ENCODE measurements at places on chromosomes 2 and 18.
A peak's percentile ranks its signal among the peaks of the same experiment; 100 is the strongest.

- DNase-seq = no peak
Measured at GRCh38 chr18:25370391-25370790, 18.4 kb upstream of the ZNF521 start.

- no peak for DNase-seq
Measured at GRCh38 chr18:52588931-52589330, 248.9 kb downstream of the DCC start.

- DNase-seq = no peak
Measured at GRCh38 chr2:28544922-28545589, 49.2 kb downstream of the PLB1 start.

DNA sequence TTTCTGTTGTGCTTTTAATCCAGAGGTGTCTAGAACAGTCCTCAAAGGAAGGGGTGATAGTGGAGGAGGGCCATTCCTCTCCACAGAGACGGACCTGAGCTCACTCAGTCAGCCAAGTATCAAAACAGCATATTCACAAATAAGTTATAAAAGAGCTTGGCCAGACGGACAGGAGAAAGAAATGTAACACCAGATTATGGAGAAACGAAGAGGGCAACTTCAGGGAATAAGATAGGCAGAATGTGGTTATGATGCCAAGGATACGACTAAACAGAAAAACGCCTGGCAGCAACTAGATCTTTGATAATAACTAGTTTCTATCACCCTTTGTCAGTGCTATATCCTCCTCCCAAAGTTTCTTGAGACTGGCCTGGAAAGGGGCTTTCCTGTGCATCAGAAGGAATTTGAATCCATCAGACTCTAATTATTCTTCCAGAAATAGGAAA lies 42.5 kb downstream of the MAP4K3 start:
- no peak for DNase-seq

DNA sequence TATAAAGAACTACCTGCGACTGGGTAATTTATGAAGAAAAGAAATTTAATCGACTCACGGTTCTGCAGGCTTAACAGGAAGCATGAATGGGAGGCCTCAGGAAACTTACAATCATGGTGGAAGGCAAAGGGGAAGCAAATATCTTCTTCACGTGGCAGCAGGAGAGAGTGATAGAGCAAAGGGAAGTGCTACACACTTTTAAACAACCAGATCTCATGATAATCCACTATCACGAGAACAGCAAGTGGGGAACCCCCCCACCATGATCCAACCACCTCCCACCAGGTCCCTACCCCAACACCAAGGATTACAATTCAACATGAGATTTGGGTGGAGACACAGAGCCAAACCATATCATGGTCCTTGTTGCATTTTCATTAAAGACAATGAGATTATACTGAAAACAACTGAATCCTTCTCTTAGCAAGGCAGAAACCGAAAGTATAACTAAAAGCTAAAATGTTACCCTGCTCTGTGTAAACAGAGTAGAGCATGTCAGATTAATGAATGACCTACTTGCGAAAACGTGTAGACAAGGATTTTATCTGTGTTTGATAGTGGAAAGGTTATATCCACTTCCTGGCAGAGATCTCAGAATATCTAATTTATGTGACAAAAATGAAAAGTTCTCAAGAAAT lies 60.1 kb upstream of the RBBP8 start:
- DNase-seq = peak; percentile 3

GRCh38 chr2:213164263-213164662 lies 12.9 kb upstream of the IKZF2 start:
- DNase-seq = no peak

GRCh38 chr2:33287507-33288005 lies 188.9 kb upstream of the RASGRP3 start:
- DNase-seq = no peak

DNA sequence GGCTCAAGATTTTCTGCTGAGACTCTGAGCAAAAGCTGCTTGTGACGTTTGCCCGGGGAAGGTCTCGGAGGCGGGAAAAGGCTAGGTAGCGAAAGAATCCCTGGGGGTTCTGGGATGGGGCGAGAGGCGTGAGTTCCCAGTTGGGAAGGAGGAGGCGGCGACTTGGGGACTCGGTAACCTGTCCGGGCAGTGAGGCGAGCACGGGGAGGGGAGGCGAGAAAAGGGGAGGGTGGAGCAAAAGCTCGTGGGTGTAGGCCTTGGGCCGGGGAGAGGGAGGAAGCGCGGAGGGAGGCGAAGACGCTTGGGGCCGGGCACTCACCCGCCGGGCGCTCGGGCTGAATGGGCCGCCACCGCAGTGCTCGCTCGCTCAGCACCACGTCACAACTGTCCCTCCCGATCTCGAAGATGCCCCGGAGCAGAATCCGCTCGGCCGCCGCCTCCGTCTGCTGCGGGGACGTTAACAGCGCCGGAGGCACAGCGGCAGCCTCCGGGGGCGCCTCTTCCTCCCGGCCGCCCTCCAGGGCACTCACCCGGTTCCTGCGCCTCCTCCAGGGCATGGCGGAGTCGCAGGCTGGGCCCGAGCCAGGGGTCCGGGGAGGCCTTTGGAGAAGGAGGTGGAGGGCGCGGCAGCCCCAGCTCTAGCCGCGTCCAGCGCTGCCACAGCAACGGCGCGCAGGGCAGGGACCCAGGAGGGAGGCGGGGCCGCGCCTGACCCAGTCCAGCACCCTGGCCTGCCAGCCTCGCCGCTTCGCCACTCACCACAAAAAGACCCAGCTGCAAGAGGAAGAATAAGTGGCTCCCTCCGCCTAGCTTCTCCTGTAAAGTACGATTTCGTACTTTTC lies at the start of gene CERKL:
CERKL (minus strand) TSS at position 656 of the 842 bp plus-strand sequence; CDS start at position 557, 99 bp downstream.
- DNase-seq = peak; percentile 30

GRCh38 chr18:51211552-51211951 lies 14.1 kb upstream of the MEX3C start:
- DNase-seq = no peak

DNA sequence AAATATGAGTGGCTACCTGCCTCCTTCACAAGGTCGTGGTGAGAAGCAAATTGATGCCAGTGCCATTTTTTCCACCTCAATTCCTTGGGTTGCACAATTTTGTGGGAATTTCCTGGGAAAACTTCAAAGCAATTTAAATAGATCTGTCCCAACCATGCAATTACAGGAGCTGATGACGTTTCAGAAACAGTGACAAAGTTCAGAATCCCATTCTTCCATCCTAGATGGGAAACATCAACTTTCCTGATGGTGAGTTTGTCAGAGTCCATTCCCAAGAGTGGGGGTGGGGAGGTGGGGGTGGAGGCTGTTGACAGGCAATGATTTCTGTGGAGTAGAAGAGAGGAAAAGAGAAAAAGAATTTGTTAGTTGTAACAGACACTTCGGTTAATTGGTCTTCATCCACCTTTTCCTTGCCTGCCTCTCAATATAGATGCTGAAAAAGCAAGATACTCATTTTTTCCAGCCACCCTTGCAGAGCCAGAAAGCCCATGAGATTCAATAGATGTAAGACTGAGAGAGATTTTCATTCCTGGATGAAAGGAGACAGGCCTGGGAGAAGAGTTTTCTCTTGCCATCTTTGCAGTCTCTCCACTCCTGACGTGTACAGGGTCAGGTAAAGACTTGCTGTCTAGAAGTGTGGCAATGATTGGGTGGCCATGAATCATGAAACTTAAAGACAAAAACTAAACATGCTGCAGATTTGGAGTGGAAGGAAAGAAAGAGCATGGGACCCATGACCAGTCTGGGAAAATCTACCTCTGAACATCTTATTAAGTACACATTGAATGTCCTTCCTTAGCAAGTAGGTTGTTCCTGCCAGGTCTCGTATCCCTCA lies 47.3 kb downstream of the SOCS6 start:
- no peak for DNase-seq

DNA sequence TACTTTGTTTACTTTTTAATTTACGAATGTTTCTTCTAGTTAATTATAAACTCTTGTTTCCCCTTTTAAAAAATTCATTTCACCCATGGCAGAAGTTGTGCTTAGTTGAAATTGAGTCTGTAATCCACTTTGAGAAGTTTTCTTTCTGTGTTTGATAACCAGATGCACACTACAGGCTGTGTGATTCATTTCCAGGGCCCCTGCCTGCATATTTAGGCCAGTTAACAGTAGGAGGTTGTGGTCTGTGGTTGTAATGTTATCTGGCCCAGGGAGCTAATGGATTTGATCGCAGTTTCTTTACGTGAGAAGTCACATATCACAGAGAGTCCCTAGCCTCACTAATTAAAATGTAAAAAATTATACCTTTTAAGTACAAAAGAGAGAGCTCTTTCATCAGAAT lies 3.3 kb downstream of the CDH7 start:
- DNase-seq = no peak

DNA sequence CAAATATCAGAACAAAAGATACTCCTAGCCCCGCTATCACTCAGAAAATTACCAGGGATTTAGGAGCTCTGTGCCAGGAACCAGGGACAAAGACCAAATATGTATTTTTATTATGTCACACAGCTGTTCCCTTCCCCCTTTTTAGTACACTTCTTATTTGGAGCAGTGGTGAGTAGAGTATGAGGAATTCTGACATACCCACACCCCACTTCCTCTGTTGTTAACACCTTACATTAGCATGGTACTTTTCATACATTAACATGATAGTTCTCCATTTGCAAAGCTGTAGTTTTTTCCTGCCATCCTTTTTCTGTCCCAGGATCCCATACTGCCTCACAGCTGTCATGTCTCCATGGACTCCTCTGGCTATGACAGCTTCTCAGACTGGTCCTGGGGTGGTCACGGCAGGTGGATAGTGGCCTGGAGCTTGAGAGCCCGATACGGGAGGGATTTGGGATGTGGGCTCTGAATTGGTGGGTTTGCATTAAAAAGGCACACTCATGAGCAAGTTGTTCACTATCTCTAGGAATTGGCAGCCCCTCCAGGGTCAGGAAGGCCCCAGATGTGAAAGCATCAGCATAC lies 100.2 kb downstream of the SH3RF3 start:
- DNase-seq = no peak

GRCh38 chr2:192419786-192420185 lies 225.1 kb upstream of the TMEFF2 start:
- no peak for DNase-seq

- no peak for DNase-seq
Measured at GRCh38 chr2:62151306-62151638, 44.6 kb upstream of the B3GNT2 start.

DNA sequence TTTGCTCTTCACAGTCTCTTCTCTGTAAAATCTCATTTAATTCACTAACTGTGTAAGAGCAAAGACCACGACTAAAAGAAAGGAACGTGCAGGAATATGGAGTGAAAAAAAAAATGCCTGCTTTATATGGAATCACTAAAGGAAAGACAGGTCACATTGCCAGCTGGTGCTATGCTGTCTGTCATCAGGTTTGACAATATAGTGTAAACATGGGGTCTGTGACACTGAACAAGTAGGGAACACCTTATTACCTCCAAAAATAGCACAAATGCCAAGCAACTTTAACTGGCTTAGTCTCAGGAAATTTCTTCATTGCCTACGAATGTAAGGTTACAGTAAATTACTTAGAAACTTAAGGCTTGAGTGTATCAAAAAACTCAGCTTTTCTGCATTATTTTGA lies 364.5 kb upstream of the LINC00305 start:
- no peak for DNase-seq

DNA sequence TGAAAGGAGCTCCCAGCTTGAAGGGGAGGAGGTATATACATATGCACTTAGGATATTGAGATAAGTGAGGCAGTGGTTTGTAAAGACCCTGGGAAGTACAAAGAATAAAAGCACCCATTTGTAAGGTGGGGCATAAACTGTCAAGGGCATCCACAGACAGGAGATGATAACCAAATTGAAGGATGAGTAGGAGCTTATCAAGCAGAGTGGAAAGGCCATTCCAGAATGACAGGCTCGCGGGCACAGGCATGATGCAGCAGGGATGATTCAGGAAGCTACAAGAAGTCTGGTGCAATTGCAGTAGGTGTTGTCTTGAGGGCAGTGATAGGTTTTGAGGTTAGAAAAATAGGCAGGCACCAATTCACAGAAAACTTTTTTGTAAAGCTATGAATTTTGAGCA lies 504.8 kb downstream of the PIK3C3 start:
- no peak for DNase-seq

GRCh38 chr2:187377340-187377739 lies 70.7 kb downstream of the CALCRL start:
- no peak for DNase-seq

DNA sequence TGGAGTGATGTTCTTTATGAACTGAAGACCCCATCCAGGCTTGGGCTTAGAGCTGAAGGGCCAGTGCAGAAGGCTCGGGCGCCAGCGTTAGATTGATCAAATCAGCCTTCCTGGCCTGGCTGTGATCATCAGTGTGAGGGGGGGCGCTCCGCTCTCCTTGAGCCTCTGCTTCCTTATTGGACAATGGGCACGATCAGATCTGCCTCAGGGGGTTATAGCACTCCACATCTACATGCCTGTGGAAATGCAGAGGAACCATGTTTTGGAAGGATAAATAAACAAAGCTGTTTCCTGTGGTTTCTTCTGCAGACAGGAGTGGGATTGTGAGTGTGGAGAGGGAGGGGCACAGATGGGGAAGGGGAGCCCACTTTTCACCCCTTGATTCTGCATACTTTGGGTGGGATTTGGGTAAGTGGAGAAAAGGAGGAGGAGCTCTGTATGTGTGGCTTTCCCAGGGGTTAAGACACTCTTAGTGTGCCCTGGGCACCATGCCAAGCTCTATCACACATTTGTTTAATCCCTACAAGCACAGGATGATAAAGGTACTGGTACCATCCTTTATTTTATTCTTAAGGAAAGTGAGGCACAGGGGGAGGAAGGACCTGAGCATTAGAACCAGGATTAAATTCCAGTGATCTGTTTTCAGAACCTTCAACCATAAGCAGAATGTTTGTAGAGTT lies 150.5 kb downstream of the EN1 start:
- DNase-seq = no peak

GRCh38 chr2:189249901-189250300 lies 70.3 kb upstream of the COL5A2 start:
- no peak for DNase-seq
